T follicular helper cell (primary cell): ENCODE measurements at places on chromosomes 3 and 15.

GRCh38 chr3:8988384-8988655 lies 25.0 kb upstream of the RAD18 start:
- no peak for DNase-seq

DNA sequence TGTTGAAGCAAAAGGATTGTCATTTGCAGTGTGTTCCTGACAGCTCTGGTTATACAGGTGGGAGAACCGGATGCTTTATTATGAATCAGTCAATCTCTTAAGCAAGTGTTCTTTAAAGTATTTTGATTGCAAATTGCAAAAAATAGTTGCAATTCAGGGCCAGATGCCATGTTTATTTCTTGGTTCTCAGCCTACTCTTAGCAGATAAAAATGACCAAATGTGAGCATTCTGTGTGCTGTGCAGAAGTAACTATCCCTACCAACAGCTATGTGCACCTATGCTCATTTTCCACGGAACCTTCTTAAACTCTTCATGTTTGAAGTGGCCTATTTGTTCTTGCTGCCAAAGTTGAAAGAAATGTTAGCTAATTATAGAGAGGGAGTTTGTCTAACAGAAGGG lies 262.3 kb upstream of the RASGRP1 start:
- DNase-seq, result no peak

GRCh38 chr3:128398586-128398985 lies 68.1 kb downstream of the DNAJB8 start:
- no peak for DNase-seq

- DNase-seq, result no peak
These were observed 625.4 kb downstream of the NTRK3 start for GRCh38 chr15:87631093-87631492.

DNA sequence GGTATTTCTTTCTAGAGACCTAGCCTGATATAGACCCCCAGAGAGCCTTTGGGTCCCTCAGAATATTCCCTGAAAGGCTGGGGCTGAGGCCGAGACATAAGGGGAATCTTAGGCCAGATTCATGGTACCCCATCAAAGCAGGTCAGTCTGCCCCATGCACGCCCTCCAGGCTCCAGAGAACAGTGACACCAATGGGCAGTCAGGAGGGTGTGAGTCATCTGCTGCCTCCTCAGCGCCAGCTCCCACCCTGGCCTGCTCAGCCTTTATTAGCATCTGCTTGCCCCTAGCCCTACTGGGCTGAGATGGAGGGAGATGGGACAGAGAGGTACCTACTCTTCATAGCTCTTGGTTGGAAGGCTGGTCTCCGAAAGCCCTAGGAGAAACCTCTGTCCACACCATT lies 14.3 kb upstream of the CAMKV start:
- DNase-seq, result no peak

GRCh38 chr3:68249265-68249664 lies 594.9 kb upstream of the SUCLG2 start:
- no peak for DNase-seq

- DNase-seq, result no peak
These were observed 339.8 kb upstream of the RARB start for GRCh38 chr3:25088284-25088683.

- DNase-seq, result no peak
These were observed 178.5 kb downstream of the NR1D2 start for GRCh38 chr3:24123596-24123995.

DNA sequence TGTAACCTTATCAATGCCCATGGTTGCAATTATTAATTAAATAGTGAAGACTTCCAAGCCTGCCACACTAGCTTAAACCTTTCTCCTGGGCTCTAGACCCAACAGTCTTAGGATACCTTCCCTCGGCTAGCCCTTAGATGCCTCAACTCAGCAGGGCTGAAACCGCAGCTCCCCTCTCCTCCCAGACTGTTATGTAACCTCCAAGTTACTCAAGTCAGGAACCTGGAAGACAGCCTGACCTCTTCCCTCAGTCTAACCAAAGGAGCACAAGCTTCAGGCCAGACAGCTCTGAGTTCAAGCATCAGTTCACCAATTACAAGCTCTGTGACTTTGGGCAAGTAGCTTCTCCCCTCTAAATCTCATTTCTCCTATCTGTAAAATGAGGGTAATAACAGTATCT lies 70.5 kb upstream of the HACD2 start:
- DNase-seq, result no peak

GRCh38 chr3:18572809-18573208 lies 147.7 kb upstream of the SATB1 start:
- DNase-seq, result no peak

DNA sequence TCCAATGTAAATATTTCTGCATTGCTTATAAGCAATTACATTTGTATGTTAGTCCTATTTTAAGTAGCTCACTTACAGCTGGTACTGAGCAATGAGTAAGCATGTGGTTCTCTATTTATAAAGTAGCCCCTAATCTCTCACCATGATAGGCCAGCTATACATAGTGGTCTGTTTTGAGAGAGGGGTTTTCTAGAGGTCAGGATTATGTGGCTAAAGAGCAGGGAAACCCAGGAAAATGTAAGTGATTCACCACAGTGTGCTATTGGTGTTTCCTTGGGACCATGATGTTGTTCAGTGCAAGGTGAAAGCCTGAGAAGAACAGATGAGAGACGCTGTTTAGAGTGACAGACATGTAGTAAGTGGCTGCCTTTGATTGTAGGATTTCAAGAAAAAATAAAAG lies 26.4 kb downstream of the RBMS3 start:
- no peak for DNase-seq

DNA sequence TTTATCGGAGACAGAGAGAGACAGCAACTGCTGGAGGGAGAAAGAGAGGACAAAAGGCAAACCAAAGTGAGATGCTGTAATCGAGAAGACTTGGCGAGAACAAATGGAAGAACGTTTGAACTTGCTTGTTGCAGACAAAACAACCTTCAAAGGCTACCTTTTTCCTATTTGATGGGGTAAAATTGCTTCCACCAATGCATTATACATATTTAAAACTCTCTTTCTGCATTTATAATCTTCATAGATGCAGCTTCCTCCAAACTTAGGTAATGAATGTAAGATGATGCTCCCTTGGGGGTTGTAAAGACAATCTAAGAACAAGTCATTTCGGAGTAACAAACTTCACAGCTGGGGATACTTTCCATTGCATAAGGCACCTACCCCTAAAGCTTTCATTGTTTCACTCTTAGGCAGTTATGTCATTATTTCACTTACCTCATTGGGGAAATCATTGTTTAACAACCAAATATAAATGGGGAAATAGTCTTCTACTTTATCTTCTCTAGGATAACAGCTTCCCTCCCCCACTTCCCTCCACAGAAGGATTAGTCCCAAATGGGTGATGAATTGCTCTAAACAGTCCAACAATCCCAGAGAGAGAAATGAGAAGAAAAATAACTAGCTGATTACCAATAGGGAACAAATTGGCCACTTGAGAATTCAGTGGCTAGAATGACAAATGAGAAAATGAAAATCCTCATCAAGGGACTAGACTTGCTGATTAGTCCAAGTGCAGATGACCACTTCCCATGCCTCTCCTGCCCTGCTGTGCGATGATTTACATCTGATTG lies 269.8 kb upstream of the ADAMTS9 start:
- DNase-seq, result no peak

DNA sequence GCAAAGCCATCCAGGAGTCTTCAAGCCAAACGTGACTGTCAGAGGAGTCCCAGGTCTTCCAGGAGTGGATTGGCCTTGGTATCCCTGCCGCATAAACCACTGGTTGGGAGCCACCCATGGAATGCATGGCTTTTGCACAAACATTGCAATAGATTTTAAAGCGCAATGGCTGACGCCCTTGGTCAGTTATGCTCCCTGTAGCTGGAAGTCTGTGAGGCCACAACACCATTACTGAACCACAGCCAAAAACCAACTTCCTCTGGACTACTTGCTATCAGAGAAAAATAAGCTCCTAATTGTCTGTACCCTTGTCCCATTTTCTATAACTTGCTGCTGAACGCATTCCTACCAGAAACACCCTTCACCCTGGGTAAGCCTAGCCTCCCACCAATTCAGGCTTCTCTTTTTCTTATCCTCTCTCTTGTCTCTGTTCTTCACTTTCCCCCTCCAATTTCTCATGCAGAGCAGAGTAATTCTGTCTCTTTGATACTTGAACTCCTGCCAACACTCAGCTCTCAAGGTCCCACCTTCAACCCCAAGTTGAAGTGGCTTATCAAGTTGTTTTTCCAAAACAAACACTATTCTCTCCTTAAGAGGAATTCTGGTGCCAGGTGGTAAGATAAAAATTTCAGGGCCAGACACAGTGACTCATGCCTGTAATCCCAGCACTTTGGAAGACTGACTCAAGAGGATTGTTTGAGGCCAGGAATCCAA lies 176.4 kb upstream of the UBE2E1 start:
- no peak for DNase-seq

DNA sequence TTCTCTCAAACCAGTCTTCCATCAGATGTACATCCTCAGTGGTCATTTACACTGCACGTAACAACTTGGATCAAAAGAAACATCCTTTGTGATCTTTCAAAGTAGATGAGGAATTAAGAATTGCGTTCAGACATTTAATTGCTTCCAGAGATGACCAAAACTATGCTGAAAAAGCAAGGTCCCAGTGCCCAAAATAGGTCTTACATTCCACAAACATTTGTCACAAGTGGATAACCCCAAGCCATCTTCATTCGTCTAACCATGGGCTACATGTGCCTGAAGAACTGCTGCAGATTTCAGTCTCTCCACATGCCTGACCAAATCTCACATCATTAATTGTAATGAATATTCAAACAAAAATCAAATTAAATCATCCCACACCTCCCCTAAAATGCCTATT lies 273.6 kb downstream of the SHOX2 start:
- DNase-seq, result no peak

GRCh38 chr15:85954586-85954985 lies 125.1 kb upstream of the AGBL1 start:
- DNase-seq, result no peak

DNA sequence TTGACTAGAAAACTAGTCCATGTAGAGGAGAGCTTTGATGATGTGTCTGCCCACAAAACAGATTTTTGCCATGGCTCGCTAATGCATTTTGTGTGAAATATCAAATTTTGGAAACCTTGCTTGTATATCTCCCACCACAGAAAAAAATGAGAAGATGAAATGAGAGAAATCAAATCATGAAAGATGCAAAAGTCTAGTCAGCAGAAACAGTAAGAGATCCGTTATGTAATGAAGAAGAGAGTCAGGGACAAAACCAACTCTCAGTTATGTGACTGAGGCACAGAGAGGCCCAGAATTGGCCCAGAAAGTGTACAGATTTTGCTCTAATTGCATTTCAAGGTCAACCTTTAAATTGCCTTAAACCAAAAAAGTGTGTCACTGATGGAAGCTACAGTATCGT lies 107.0 kb downstream of the FILIP1L start:
- no peak for DNase-seq

DNA sequence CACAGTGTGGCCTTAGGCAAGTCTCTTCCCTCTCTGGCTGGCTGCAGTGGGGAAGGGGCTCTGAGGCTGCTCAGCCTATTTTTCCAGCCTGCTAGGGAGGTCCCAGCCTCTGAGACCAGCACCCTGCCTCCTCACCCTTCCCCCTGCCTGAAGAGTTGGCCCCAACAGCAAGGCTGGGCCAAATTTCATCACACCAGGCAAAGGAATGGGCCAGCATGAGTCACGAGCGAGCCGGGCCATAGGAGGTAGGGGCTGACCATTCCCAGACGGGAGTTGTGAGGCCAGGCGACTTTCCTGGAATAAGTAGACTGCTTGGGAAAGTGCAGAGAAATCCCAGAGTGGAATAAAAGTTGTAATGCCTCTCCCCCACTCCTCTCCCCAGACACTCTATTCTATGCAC lies 5.7 kb upstream of the FBLN2 start:
- no peak for DNase-seq

DNA sequence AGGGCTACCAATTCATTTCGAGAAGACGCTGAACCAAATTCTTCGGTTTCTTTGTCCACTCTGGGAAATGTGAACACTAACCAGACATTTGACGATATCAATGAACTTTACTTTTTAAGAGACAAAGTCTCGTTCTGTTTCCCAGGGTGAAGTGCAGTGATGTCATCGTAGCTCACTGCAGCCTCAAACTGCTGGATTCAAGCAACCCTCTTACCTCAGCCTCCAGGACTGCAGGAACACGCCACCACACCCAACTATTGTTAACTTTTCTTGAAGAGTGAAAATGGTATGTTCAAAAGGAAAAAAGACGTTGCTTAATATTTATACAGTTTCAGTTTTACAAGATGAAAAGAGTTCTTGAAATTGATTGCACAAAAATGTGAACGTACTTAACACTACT lies 30.6 kb downstream of the MB21D2 start:
- no peak for DNase-seq

DNA sequence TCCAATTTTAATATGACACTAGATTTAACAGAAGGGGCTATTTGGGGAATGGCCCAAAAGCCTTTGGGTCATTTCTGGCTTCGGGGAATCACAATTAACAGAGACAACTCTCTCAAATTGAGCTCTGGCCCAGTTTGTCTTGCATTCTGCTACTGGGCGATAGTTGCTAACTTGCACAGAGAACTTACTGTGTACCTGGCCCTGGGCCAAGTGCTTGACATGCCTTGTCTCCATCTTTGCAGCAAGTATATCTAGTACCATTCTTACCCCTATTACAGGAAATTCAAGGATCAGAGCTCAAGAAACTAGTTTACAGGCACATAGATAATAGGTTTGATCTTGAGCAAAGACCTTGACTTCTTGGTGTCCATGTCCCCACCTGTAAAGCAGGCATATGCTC lies 175.7 kb downstream of the TMEM108 start:
- DNase-seq, result no peak

GRCh38 chr15:35166730-35167359 lies 81.8 kb upstream of the NANOGP8 start:
- DNase-seq, result no peak

GRCh38 chr3:187750006-187750512 lies 4.8 kb upstream of the BCL6 start:
- DNase-seq, result no peak

- no peak for DNase-seq
These were observed 36.9 kb upstream of the SPRED1 start for GRCh38 chr15:38215707-38216106.

- DNase-seq, result no peak
These were observed 52.7 kb upstream of the POLG start for GRCh38 chr15:89387140-89387903.

DNA sequence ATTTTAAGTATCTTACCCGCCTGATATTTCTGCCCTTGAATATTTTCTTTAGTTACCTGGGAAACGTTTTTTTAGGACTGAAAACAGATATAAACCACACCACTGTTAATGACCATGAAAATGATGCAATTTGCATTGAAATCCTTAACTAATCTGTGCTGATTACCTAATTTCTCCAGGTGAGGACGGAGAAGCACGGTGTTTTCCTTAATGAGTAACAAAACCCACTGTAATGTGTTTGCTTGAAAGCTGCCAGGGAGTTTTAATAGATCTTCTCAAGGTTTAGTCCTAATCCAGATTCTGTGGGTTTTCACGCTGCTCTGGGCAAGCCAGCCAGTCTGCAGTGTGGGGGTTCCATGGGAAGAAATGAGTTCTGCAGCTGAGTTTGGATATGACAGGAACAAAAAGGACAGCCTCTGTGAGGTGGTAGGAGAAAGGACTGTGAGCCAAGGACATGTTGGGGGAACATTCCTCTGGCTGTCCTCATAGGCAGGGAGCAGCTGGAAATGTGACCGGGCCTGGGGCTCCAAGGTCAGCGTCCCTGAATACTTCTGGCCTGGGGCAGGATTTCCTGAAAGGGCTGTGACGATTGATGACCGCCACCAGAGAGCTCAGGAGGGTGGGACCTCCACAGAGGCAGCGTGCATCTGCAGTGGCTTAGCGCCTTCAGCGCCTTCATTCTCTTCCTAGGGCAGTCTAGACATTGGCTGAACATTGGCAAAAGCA lies 18.6 kb downstream of the THSD4 start:
- DNase-seq, result no peak
